Stimulated activated naive CD4-positive, alpha-beta T cell (primary cell): ENCODE measurements at places on chromosomes 4 and X.

DNA sequence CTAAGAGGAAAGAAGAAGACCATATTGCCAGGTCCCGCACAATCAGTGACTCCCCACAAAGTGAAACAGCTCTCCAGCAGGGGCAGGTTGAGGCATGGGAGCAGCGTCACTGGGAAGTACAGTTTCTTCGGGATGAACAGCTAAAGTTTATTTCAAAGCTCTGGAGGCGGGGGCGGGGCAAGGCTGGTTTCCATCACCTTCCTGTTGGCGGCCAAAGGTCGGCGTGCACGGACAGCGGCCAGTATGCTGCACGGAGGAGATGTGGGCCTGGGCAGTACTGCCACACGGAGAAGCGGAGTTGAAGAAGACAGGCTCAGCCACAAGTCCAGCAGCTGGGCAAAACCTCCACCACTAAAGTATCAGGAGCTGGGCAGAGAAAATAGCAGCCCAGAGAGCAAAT, 951 bp upstream of the ZNF518B start:
- DNase-seq: no peak

GRCh38 chr4:17339376-17339775, 172.5 kb downstream of the QDPR start:
- no peak for DNase-seq

GRCh38 chr4:15926486-15926885, 12.1 kb downstream of the FGFBP1 start:
- DNase-seq: no peak

DNA sequence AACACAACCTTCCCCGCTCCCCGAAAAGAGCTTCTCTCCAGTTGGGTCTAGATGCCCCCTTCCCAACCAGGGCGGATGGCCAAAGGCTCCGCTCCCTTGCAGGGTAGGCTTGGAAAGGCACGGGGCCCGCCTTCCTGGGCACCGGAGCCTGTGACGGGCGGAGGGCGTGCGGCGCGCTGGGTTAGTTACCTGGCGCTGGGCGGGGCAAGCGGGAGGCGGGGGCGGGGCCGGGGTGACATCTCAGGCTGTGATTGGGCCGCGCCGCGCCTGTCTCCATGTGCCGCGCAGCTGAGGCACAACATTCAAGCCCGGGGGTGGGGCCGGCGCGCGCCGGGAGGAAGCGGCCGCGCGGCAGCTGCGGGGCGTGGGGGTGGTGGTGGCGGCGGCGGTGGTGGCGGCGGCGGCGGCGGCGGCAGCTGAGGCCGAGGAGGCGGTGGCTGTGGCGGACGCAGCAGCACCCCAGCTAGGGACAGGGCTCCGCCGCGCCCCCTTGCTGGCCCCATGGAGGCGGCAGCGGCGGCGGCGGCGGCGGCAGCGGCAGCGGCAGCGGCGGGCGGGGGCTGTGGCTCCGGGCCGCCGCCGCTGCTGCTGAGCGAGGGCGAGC, at the start of gene REPS2:
Gene REPS2, plus strand, starts transcription at position 298 of the 604 bp plus-strand sequence. Its CDS starts 204 bp downstream, at position 502.
- DNase-seq: peak; percentile 74

DNA sequence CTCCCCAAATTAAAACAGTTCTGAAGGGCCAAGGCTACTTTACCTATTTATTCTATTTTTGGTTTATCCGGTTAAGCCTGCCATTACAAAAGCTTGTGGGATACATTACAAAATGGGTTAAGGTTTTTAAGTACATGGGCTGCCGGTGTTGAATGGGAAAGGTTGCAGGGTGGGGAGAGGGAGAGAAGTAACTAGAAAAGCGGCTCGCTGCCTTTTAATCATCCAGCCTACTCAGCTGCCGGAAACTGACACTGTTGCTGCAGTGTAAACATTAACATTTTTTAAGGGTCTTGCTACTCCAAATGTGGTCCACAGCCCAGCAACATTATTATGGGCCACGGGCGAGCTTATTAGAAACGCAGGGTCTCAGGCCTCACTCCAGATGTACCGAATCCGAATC, 1.5 kb upstream of the IL1RAPL1 start:
- DNase-seq: no peak

- DNase-seq: no peak
These were observed 145.8 kb upstream of the SPRY1 start for GRCh38 chr4:123250843-123251242.

GRCh38 chrX:111308039-111308438, 37.8 kb upstream of the CAPN6 start:
- DNase-seq: no peak

GRCh38 chr4:77595364-77595973, 10.2 kb upstream of the CXCL13 start:
- DNase-seq: no peak

DNA sequence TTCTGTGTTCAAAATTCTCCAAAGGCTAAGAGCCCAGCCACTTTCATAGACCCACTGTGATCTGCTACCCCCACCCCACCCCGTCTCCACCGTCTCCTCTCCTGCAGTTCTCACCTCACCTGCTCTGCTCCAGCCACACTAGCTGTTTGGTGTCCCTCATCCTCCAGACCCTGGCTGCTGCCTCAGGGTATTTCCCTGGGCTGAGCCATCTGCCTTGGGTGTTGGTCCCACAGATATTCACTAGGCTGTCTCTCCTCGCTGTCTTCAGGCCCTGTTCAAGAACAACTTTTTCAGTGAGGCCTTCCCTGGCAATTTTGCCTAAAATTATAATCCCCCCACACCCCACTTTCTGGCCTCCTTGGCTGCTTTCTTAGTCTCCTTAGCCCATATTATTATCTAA, 31.8 kb upstream of the DAPP1 start:
- no peak for DNase-seq

GRCh38 chrX:46279214-46279924, 265.9 kb downstream of the ZNF674 start:
- DNase-seq: no peak
